ENCODE measurements at places on chromosomes 6 and 20.
A peak's percentile ranks its signal among the peaks of the same experiment; 100 is the strongest.

- DNase-seq: peak; percentile 43
Measured at GRCh38 chr20:62183426-62184142, 756 bp downstream of the MTG2 start.

- DNase-seq: peak; percentile 84
Measured at GRCh38 chr20:51446656-51447055, 95.9 kb downstream of the NFATC2 start.

DNA sequence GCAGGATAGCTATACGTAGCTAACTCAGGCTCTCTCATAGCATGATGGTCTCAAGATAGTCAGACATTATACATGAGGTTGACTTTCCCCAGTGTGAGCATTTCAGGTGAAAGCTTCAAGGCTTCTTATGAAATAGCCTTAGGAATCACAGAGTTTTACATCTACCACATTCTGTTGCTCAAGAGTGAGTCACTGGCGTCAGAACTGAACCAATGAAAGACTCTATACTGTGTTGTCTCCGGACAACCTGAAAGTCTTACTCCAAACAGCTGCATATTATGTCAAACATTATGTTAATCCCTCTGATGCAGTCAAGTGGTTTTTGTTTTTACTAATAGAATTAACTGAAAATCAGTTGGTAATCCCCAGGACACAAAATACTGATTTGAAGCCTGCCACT is 79.8 kb upstream of the TRDN start:
- no peak for DNase-seq

- no peak for DNase-seq
Measured at GRCh38 chr6:35248965-35249364, 10.6 kb upstream of the ZNF76 start.

- DNase-seq: no peak
Measured at GRCh38 chr6:40706178-40706577, 119.0 kb upstream of the LRFN2 start.

GRCh38 chr6:1231941-1232340 is 80.0 kb upstream of the FOXQ1 start:
- DNase-seq: no peak

DNA sequence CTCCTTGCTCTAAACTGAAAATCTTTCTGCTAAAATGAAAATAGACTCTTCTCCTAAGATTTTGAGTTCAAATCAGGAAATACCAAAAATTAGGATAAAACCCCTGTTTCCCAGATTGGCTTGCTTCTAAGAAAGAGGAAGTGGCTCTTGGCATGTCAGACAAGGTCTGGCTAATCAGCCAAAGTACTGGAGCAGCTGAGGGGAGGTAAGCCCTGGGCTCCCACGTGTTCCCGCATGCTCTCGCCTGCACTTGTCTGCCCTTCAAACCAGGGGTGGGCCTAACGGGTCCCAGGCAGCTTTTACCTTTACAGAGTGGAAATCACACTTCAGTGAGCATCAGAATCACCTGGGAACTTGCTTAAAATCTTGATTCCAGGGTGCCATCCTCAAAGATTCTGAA is 43.2 kb upstream of the GABRR1 start:
- DNase-seq: no peak

- DNase-seq: peak; percentile 46
Measured at GRCh38 chr6:15260099-15260821, 14.4 kb downstream of the JARID2 start.

DNA sequence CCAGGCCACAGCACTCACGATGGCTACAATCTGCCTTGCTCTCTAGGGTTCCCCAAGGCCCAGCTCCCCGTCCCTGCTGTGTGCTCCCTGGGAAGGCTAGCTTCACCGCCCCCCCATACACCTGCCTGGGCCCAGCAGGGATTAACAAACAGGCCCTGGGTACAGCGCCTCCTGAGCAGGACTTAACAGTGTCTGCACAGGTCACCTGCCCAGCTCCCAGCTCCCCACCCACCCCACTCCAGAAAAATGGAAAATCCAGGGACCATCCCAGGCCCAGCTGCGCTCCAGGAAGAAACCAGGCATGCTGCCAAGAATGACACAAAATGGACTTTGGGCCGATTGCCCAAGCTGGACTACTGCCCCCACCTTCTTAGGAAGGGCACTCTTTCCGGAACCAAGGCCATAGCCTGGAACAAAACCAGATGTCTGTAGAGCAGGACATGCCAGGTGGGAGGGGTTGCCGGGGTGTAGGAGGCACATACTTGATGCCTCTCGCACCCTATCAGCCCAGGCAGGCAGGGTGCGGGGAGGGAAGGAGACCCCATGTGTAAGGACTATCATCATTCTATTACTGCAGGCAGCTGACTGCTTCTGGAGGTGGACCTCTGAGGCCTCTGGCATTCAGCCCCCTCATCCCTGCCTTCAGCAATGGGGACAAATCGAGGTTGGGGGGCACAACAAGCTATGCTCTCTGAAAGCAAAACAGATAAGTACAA is 104.9 kb downstream of the SNX5 start:
- no peak for DNase-seq

DNA sequence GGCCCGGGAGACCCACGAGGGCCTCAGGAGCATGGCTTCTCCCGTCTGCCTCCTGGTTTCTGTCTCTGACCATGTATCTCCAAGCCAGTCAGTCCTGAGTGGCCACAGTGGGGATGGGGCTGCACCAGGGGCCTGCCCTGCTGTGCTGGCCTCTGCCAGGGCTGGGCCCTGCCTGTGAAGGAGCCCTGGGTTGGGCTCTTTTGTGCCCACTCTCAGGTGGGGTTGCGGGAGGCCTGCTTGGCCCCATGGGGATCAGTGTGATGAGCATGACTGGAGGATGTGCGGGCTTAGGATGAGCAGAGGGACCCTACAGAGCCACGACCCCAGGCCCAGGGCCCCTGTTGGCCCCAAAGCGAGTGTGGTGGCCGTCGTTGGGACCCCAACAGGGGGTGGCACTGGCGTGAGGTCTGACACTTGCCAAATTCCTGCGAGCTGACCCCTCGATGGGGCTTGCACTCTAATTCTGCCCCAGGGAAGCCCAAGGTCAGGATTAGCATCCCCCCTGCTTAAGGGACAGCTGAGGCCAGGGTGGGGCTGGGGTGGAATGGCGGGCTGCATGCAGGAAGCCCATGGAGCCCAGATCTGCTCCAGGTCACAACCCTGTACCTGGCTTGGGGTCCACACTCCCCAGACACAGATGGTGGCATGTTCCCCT is 90.0 kb upstream of the BHLHE23 start:
- no peak for DNase-seq

- no peak for DNase-seq
Measured at GRCh38 chr6:148758492-148758891, 11.7 kb downstream of the UST start.

DNA sequence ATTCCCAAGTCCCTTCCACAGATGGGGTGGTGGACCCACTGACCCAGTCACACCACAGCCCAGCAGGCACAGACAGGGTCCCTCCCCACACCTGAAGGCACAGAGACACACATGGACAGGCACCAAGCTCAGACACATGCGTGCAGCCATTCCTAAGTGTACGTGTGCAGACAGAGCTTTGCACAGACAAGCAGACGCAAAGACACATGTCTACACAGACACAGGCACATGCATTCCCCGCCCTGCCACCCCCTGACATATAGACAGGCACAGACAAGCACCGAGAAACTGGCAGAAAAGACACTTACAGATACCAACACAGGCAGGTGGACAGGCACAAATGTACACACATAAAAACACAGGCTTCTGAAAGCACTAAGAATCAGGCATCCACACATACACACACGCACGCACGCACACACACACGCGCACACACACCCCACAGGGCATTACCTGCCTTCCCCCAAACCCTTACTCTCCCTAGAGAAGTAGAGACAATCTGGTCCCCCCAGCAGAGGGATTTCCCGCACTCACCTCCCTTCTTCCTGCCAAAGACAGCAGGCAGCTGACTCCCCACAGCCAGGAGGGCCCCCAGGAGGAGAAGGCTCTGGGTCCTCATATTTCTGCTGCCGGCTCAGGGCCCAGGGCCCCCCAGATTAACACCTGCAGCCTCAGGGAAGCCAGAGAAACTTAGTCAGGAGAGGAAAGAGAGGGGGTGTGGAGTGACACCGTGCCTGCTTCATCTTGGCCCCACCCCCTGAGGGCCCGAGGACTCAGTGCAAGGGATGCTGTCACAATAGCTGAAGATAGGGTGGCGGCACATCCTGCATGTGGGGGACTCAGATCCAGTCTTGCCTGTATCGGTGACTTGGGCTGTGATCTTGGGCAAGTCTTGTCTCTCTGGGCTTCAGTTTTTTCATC is at the start of gene WFDC5:
TSS of gene WFDC5 (minus strand) at position 710 of the 921 bp plus-strand sequence. CDS start at position 619, 91 bp downstream.
- peak; percentile 9 for DNase-seq

- no peak for DNase-seq
Measured at GRCh38 chr6:128521282-128521632, 858 bp upstream of the PTPRK start.

GRCh38 chr6:11368760-11369159 is 136.3 kb upstream of the NEDD9 start:
- no peak for DNase-seq

DNA sequence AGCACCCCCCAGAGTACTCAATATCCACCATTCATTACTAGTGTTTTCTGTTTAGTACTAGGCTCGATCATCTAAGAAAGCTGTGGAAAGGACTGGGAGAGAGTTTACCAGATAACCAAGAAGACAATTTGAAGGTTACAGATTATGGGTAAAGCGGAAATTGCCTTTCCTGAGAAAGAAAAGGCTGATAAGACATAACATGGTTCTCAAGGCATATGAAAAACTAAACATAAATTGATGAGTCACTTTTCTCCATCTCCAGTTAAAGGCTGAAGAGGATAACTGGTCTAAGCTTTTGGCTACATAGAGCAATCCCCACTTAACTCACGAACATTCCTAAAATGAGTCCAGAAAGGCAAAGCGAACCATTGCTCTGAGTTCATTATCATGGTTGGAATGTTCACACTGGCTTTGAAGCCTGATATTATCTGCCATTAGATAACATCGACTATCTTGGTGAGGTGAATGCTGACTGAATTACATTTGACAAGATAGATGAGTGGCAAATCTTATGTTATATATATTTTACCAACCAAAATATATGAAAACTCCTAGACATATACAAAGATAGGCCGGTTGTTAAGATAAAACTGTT is 65.8 kb downstream of the BTBD9 start:
- no peak for DNase-seq

- no peak for DNase-seq
Measured at GRCh38 chr20:44091026-44091425, 96.0 kb downstream of the JPH2 start.

DNA sequence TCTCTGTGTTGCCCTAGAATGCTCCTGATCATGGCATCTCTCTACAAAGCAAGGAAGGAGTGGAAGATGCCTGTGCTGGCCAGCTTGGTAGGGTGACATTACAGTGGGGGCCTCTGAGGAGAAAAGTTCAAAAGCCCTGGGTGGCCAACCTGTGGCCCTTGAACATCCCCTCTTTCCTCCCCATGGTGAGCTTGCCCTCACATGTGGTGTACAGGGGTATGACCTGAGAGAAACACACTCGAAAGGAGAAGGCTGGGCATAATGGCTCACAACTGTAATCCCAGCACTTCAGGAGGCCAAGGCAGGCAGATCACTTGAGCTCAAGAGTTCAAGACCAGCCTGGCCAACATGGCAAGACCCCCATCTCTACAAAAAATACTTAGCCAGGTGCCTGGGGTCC is 36.6 kb upstream of the SCAF8 start:
- DNase-seq: no peak

DNA sequence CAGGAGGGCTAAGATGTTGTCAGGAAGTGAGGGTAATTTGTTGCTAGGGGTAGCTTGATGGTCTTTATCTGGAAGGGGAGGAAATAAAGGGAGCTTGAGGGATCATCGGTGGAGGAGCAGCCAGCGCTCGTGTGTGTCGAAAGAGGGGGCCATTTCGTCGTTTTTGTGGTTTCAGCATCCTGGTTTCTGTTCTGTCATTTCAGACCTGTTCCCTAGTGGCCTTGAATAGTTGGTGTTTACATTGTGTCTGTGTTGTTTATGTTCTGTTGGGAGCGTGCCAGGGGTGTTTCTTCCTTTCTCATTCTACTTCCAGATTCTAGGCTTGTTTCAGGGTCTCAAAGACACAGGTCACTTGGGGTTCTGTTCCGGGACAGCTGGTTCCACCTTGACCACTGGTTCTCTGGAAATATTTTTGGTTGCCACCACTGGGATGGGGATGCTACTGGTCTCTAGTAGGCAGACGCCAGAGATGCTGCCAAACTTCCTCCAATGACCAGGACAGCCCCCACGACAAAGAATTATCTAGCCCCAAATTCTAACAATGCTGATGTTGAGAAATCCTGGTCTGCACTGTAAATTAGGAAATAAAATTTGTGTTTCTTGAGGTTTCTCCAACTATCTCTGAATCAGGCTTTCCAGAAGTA is 113.9 kb upstream of the NAA20 start:
- no peak for DNase-seq

DNA sequence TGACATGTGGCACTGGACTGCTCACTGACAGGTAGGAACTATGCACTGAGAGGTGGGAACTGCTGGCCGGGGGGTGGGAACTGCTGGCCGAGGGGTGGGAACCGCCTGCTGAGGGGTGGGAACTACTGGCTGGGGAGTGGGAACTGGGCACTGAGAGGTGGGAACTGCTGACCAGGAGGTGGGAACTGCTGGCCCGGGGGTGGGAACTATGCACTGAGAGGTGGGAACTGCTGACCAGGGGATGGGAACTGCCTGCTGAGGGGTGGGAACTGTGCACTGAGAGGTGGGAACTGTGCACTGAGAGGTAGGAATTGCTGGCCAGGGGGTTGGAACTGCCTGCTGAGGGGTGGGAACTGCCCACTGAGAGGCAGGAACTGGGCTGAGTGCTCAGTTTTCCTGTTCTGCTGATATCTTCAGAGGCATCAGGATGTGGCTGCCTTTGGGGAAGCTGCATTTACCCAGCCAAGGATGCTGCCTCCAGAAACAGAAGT is 90.2 kb downstream of the THBS2 start:
- DNase-seq: no peak

DNA sequence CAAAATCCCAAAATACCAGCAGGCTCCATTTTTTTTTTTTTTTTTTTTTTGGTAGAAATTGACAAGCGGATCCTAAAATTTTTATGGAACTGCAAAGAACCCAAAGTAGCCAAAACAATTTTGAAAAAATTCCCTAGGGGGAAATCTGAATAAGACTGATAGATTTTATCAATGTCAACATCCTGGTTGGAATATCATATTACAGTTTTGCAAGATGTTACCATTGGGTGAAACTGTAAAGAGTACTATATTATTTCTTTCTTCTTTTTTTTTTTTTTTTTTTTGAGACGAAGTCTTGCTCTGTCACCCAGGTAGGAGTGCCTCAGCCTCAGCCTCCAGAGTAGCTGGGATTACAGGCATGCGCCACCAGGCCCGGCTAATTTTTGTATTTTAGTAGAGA is 29.4 kb upstream of the BEND3 start:
- DNase-seq: no peak

DNA sequence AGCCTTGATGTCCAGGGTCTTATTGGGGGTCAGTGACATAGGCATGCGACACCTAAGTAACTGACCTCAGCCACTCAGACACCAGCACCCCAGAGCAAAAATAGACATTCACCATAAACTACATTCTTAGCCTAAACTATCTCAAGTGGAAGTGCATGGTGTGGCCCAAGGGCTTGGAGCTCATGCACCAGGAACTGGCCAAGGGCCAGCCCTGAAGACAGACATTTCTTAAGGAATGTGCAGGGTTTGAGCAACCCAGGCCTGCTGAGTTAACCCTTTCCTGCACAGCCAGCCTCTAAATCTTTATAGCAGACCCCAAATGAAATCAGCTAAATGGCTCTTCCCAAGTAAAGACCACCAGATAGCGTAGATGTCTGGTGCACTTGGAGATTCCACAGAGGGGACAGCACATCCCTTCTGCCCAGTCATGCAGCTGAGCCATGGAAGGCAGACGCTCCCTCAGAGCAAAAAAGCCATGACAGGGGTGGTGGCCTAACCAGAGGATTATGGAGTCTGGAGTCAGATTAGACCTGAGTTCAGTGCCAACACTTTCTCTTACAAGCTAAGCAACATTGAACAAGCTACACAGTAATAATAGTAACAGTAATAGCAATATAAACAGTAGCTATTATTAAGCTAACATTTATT is 222.6 kb downstream of the ZMYND8 start:
- DNase-seq: peak; percentile 72
